ENCODE measurements at places on chromosomes 1 and 21.

- no peak for DNase-seq
Observed at GRCh38 chr1:181121498-181121897, 33.0 kb downstream of the IER5 start.

GRCh38 chr1:53765657-53766056 lies 26.7 kb upstream of the GLIS1 start:
- DNase-seq: no peak

- no peak for DNase-seq
Observed at GRCh38 chr1:43532716-43533115, 2.0 kb downstream of the PTPRF start.

DNA sequence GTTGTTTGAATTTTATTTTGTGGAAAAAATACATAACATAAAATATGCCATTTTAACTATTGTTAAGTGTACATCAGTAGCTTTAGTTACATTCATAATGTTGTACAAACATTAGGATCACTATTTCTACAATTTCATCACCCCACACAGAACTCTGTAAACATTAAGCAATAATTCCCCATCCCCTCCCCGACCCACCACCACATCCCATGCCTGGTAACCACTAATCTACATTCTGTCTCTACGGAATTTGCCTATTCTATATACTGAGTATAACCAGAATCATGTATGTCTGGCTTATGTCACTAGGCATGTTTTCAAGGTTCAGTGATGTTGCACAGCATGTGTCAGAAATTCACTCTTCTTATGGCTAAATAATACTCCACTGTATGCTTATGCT lies 47.7 kb downstream of the CDC42BPA start:
- no peak for DNase-seq

DNA sequence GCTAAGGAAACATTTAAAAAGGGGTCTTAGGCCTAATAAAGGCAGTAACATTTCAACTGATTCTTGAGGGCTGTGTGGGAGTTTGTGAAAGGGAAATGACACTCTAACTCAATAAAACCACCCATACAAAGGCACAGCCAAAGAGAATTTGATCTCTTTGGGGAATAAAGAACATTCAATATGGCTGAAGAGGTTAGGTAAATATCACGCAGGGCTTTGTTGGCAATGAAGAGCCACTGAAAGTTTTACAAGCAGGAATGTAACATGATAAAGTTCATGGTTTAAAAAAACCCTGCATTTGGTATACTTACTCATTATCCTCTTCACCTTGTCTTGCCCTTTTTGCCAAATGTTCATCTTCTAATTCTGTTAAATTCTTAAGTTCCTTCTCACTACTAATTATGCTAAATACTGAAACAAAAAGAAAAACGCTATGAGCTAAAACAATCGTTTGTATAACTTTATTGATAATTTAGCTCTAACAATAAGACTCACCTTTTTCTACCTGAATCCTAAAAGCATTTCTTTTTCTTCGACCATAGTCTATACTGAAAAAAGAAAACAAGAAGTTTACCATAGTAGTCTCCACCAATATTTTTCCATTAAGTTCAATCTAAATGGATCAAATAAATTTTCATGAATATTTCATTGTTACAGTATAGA lies 12.5 kb downstream of the NVL start:
- no peak for DNase-seq

DNA sequence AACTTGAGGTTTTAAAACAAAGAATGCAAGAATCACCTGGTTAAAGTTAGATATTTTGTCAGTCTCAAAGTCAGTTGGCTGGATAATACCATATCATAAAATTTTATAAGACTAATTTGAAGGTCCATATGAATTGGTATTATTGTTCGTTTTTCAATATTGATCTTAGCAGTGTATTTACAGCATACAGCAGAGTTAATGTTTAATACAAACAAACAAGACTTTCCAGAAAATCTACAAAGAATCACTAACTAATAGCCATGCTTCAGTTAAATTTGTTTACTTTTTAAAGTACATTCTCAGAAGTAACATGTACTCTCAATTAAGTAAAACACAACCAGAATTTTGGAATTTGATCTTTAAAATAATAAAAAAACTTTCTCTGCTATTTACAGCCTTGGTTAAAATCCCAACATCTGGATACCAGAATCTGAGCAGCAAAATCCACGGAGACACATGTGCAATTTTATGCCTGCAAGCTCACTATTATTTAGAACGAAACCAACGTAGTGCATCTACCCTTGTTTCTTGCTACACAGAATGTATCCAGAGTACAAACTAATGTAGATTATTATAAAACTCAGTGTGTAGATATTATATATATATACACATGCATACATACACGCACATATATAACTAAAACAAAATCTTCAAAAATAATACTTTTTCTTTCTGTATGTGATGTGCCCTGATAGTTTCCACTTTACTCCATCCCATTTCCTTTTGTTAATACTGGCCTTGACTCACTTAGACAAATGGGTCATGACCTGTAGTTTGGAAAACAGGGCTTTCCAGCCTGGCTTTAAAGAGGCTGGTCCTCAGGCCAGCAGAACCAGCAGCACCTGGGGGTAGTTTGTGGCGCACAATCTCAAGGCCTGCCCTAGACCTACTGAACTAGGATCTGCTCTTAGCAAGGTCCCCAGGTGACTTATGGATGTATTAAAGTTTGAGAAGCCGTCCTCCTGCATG lies 63.6 kb upstream of the ERG start:
- no peak for DNase-seq

DNA sequence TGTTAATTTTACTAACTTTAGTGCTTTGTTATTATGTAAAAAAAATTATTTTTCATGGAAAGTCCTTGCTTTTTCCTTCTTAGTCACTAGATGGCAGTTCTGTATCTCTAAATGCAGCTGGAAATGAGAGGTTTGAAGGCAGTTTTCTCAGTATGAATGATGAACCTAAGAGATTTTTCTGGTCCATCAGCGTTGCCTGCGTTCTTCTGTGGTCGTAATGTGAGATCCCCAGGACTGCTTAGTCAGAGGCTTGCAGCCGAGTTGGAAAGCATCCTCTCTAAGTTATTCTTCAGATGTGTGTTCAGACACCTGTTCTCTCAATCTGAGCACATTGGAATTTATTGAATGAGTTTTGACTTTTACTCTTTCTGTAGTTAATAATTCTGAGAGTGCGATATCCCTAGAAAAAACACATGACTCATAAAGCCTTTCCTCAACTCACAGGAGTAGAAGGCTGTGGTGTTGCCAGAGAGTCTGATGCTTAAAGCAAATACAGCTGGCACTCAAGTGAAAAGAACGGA lies 99.3 kb downstream of the FMN2 start:
- DNase-seq: no peak

GRCh38 chr1:115172270-115172669 lies 83.0 kb upstream of the TSPAN2 start:
- no peak for DNase-seq

- peak; percentile 30 for DNase-seq
Observed at GRCh38 chr1:36224537-36225282, 467 bp downstream of the THRAP3 start.

GRCh38 chr21:45330851-45331261 lies 43.2 kb upstream of the POFUT2 start:
- no peak for DNase-seq

DNA sequence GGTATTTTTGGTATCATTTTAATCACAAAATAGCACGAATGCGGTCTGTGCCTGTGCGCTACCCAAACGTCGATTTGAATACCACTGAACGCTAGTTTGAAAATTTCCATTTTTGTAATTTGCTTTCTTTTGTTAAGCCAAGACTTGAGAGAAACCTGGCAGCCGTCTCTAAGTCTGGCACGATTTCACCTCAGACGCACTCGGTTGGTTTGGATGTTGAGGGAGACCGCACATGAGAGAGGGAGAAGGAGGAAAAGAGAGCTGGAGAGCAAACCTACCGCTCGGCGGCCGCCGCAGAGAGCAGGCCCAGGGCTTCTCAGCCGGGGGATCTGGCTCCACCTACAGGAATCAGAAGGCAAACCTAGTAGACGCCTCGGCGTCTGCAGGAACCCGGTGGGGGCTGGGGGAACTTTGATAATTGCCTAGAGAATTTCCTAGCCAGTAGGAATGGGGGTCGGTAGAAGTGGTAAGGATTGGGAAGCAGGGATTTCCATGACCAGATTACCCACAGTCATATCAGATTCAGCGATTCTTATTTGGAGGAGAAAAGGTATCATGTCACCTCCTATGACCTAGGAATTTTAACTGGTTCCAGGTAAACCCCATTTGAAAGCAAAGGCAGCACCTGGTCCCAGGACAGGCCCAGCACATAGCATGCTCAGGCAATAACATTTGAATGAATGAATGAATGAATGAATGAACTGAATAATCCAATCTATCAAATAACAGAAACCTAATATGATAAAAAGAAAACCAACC lies 83.2 kb downstream of the TM2D1 start:
- no peak for DNase-seq

DNA sequence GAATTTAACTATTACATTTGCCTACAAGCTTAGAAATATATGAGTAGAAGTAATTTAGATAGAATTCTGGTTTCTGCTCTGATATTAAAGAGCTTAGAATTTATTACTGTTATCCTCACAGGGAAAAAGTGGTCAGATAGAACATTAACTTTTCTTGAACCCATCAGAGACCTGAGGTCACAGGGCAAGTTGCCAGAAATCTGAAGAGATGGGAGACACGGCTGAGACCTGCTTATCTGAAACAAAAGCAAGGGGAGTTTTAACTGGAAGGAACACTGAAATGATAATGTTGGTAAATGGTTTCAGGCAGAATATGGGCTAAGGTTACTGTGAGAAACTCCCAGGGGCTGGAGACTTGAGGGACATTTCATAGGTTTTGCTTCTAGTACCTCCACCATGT lies 28.0 kb upstream of the USP25 start:
- DNase-seq: no peak

DNA sequence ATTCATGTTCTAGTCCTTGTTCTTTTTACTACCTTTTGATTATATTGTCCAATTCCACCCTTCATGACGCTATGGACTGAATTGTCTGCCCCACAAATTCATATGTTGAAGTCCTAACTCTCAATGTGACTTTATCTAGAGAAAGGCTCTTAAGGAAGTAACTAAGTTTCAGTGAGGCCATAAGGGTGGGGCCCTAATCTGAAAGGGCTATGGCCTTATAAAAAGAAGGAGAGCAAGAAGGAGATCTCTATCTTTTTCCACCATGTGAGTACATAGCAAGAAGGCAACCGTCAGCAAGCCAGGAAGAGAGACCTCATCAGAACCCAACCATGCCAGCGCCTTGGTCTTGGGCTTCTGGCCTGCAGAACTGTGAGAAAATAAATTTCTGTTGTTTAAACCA lies 95.9 kb downstream of the HIVEP3 start:
- no peak for DNase-seq

- no peak for DNase-seq
Observed at GRCh38 chr1:229989591-229990248, 77.3 kb upstream of the GALNT2 start.
